Stomach (tissue), 19 donors: ENCODE measurements at places on chromosomes 6 and 20. TPM values are rescaled to one million over a fixed set of nuclear protein-coding genes. Genes with fewer than 3 reads are reported as not detected.

LST1 gene
- 2.9 TPM for total RNA-seq

TOX2 gene
- 2.8 TPM for total RNA-seq

THEMIS gene
- total RNA-seq: 0.89 TPM

GRCh38 chr6:100115407-100116101, 121.5 kb upstream of the MCHR2 start:
- no peak for DNase-seq

- peak; percentile 38 for DNase-seq
These were observed 334.9 kb upstream of the JARID2 start for GRCh38 chr6:14910692-14911547.

GRCh38 chr6:139474145-139475108, 100.0 kb upstream of the CITED2 start:
- no peak for DNase-seq

DNA sequence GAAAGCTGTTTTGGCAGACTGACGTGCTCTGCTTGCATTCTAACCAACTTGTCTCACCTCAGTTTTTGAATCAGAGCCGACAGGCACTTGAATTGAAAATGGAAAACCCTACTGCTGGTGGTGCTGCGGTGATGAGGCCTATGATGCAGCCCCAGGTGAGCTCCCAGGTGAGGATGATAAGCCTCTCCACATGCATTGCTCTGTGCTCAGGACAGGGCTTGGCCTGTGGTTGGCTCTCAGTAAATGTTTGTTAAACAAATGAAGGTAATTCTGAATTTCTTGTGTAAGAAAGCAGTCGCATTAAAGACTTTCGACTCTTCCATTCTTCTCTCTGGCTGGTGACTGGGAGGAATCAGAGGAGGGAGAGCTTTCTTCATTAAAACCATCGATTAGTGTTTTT, 136.3 kb downstream of the SULF2 start:
- no peak for DNase-seq

GRCh38 chr6:95802978-95803377, 212.8 kb upstream of the FUT9 start:
- DNase-seq: no peak

GRCh38 chr20:37305839-37306238, 16.4 kb downstream of the MANBAL start:
- no peak for DNase-seq

DNA sequence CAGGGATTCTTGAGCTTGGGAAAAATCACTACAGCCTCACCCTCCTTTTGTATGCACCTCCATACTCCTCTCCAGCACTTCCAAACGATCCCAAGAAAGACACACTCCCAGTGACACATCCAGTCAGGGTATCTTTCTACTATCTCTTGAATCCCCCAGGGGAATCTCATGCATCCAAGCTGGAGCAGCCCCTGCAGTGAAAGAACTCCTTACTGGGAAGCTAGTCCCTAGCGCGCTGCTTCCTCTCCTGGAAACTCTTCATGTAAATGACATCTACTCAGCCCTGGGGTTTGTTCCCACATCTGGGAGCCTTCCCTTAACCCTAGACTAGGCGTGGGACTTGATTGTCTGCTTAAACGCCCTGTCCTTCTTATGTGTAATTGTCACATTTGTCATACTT, 329.1 kb upstream of the QKI start:
- DNase-seq: no peak
